Stimulated activated CD8-positive, alpha-beta memory T cell treated with anti-CD3 and anti-CD28 coated beads, Interleukin-15, amount 100 ng/mL, for 24 hours (primary cell): ENCODE measurements at places on chromosomes 5 and 9.

DNA sequence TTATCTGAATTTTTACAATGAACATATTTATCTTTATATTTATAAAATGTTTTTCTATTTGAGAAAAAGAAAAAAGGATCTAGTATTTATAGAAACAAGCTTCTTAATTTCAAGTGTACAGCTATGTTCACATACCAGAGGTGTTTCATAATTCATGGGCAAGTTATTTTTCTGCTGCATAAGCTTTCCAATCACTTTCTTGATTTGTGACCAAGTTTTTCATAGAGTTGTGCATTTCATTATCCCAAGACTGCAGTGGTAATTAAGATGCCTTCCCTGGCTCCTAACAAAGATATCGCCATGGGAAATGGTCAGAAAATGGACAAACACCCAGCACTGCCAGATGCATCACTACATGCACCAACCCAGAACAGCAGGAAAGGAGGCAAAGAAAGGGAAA is 124.6 kb downstream of the GNAQ start:
- DNase-seq, result no peak

- DNase-seq, result no peak
These were observed 1925.3 kb upstream of the ACO1 start for GRCh38 chr9:30459156-30459555.

- DNase-seq, result no peak
These were observed 3.4 kb upstream of the OGN start for GRCh38 chr9:92407818-92408217.

DNA sequence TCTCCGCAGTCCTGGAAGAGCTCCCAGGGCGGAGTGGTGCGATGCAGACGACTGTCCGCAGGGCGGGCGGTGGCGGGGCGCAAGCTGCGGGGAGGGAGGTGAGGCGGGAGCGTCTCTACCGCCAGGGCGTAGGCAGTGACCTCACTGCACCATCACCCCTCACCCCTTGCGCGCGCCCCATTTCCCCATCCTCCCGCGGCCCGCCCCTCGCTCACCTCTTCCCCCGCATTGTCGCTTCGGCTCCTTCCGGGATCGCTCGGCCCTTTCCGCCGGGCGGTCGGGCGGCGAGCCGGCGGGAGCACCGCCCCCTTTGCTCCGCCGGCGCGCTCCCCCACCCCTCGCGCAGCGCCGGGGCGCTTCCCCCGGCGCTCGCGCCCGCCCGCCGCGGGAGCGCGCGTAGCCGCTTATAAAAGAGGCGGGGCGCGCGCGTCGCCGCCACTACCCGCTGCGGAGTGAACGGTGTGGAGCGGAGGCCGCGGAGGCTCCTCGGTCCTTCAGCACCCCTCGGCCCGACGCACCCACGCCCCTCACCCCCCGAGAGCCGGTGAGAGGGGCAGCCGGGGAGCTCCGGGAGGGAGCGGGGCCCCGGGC is at the start of gene SPTAN1:
Gene SPTAN1 (plus strand): TSS at position 435 of the 591 bp plus-strand sequence. CDS start 14,154 bp downstream, outside the sequence.
- DNase-seq, result peak; percentile 87

DNA sequence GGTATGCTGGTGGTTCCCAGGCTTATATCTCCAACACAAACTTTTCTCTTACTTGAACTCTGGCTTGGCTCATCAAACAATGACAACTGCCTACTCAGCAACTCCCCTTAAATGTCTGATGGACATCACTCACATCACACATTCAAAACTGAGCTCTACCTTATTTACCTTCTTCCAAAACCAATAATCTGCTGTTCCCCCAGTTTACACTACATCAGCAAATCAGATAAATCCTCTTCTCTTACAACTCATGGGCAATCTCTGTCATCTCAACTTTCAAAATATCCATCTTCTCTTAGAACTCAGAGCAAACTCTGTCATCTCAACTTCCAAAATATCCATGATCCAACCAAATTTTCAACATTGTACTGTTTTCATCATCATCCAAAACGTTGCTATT is 2347.9 kb upstream of the ACO1 start:
- DNase-seq, result no peak

- no peak for DNase-seq
These were observed 632.6 kb upstream of the SEMA6A start for GRCh38 chr5:117207088-117207668.

DNA sequence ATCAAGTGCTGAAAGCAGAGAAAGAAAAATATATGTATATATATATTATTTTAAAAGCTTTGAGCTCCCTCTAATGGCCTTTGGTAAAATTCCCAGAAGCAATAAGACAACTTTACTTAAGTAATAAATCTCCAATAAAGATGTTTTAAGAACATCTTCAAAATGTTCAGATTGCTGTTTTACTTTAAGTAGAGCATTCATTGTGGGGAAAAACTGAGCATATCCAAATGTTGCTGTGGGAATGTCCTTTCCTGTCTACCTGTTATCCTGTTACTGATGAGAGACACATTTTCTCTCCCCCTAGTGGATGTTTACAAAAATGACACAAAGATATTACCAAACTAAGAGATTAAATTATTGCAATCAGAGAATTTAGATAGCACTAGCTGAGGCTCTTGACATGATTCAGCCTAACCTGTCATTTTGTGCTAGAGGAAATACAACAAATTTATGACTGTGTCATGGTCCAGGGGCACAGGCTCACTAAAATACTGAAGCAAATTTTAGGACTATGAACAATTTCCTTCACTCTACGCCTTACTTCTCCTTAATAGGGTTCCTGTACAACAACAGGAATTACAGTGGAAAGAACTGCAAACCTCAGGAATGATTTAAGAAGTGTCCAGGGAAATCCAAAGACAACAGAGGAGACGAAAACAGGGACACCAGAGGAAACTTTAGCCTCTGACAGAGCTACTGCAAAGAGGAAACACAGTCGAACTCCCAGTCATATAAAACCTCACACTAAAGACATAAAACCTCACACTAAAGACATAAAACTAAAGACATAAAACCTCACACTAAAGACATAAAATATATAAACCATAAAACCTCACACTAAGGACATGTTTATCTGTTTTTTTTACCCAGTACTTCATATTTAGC is 24.3 kb upstream of the PRRC1 start:
- DNase-seq, result no peak

DNA sequence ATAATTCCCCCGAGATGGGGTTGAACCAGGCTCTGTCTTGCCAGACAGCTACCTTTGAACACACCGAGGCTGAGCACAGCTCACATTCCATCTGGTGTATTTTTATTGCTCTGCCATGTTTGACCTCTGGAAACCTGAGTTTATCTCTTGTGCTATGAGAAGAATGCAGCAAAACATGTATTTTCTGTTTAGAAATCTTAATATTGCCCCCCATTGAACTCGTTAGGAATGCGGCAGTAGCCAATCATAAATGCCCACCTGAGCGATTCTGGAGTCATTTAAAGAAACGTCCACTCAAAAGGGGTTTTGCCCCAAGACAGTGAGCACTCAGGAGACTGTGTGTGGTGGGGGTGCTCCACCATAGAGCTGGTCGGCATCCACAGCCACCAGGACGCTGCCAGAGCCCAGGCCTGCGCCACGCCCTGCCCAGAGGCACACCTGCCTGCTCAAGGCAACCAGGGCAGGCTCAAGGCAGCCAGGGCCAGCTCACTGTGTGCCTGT is 26.9 kb downstream of the FGD3 start:
- no peak for DNase-seq

- DNase-seq, result no peak
These were observed 77.3 kb downstream of the UBE2QL1 start for GRCh38 chr5:6525910-6526309.

GRCh38 chr9:127921557-127922120 is 4.8 kb upstream of the ST6GALNAC4 start:
- peak; percentile 77 for DNase-seq

- no peak for DNase-seq
These were observed 588.9 kb downstream of the NR2F1-AS1 start for GRCh38 chr5:92992073-92992472.

- DNase-seq, result no peak
These were observed 57.4 kb downstream of the THBS4 start for GRCh38 chr5:80092486-80093107.

- no peak for DNase-seq
These were observed 73.3 kb upstream of the TARS1 start for GRCh38 chr5:33367416-33367815.
